GM12892 (cell line): ENCODE measurements at places on chromosomes 7 and 10.

DNA sequence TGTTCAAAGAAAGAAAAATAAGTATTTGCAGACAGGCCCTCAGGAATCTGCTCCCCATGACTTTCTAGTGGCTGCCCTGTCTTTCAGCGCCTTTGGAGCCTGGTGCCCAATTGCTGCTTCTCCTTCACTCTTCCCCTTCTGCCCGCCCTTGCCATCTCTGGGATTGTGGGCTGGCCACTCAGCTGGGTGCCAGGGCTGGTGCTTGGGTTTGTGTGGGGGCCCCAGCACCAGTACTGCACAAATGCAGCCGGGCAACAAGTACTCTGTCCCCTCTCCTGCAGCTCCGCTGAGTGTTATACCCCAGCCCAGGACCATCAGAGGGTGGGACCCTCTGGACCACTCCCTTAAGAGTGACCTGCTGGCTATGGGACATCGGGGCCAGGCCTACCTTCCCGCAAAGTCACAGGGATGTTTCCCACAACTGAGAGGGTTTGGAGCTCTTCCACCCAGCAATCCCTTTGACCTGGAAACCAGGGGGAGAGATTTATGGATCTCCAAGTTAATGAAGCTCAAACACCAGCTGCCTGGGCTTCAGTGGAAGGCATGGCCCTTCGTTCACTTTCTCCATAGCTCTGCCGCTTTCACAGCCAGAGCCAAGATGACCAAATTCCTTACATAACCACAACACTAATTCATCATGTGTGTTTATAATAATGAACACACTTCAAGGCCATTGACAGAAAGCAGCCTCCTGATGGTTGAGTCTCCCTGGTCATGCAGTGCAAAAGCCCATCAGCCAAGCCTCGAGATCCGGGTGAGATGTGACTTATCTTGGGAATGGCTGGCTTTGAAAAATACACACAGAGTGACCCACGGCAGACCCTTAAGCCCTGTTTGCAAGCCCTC is 313.9 kb upstream of the ZNF32 start:
- DNase-seq = no peak

GRCh38 chr7:46663025-46663424 is 742.0 kb upstream of the IGFBP3 start:
- DNase-seq = no peak

GRCh38 chr10:22713853-22714478 is 412 bp downstream of the PIP4K2A start:
- DNase-seq = no peak

DNA sequence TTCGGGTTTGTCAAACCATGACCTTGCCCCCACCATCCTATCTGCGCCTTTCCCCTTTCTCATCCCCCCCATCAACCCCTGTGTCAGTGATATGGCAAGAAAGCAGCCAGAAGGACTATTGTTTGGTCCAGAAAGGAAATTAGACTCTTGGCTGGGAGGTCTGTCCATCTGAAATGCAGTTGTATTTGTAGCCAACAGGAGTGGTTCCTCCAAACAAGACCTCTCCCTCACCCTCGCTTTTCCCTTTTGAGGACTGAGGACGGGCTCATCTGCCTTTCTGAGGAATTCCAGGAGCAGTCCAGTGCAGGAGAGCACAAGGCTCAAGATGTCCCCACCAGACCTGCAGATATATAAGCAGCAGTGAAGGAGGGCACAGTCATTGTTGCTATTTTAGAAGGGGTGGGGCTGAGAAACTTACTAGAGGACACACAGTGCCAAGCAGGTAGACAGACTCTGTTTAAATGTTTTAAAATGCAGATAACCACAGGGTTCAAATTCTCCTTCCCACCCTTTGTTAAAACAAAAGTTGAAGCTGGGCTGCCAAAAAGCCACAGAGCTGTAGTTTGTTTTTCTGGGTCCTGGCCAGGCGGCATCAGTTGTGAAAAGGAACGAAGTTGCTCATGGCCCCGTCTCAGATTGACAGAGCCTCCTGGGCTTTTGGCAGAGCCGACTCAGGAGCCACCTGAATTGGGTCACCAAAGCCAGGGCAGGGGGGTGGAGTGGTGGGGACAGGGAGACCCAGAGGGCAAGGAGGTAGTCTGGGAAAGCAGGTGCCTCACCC is 37.3 kb downstream of the CYP17A1 start:
- no peak for DNase-seq

GRCh38 chr7:44194562-44195145 is 5.4 kb upstream of the GCK start:
- no peak for DNase-seq

DNA sequence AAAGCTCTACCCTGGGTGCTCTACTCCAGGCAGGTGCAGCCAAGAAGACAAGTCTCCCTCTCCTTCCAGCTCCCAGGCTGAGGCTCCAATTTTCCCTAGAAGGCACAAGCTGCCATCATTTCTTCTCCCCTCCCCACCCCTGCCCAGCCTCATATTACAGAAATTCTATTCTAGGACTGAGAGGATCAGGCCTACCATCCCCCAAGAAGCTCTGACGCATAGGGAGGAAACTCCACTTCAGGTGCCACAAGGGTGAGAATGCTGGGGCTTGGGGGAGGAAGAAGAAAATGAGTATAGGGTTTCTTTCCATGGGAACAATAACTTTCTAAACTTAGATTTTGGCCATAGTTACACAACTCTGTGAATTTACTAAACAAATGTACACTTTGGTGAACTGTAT is 35.3 kb downstream of the FEZF1 start:
- no peak for DNase-seq

DNA sequence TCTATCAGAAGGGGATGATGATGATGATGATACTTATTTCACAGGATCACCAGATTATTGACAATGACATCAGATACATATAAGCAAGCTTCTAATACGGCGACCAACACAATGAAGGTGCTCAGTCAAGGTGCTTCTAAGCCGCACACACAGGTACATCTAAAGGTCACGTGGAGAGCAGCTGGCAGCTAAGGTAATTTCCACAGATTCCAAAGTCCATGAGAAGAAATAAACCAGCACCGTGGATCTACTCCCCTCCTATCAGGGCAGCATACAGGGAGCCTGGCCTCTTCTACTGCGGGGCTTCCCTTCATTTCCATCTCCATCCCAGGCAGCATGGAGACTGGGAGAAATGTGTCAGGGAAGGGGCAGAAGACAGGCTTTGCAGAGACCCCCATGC is 37.5 kb downstream of the DENND11 start:
- no peak for DNase-seq

DNA sequence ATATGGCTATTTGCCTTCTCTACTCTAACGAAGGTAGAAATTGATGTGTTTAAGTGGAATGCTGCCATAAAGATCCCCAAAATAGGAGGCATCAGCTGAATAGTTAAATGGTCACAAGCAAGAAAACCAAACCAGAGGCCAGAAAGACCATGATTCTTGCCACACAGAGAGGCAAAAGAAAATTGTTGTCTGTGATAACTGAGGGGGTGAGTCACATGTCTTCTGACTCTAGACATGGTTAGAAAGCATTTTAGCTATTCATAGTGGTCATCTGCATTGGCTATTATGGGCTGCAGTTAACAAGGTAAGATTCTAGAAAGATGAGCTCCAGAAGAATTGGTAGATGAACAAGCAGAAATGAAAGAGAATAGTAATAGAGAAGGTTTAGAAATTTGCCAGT is 361.4 kb upstream of the NPSR1 start:
- DNase-seq = no peak

DNA sequence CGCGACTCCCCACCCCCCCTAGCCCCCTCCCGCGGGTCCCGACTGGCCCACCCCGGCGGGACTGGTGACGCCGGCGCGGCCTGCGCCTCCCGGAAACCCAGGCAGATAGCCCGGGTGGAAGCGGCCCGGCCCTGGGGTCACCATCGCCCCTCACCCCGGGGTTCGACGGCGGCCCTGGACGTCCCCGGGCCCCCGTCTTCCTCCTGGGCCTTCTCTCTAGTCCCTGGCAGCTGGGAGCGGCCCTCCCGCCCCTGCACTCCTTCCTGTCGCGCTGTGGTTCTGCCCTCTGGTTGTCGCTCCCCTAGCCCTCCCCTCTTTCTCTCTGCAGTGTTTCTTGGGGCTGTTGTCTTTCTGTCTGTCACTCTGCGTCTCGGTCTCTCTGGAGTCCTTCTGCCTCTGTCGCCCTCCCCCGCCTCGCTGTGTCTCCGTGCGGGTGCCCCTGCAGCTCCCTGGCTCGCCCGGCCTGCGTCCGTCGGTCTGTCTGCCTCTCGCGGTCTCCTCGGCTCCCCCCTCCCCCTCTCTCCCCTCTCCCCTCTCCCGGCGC is 90.5 kb upstream of the PAX2 start:
- no peak for DNase-seq

GRCh38 chr7:64890761-64891362 is 12.2 kb upstream of the ZNF273 start:
- peak; percentile 0 for DNase-seq

GRCh38 chr7:98278408-98278807 is 3.1 kb upstream of the BRI3 start:
- no peak for DNase-seq

DNA sequence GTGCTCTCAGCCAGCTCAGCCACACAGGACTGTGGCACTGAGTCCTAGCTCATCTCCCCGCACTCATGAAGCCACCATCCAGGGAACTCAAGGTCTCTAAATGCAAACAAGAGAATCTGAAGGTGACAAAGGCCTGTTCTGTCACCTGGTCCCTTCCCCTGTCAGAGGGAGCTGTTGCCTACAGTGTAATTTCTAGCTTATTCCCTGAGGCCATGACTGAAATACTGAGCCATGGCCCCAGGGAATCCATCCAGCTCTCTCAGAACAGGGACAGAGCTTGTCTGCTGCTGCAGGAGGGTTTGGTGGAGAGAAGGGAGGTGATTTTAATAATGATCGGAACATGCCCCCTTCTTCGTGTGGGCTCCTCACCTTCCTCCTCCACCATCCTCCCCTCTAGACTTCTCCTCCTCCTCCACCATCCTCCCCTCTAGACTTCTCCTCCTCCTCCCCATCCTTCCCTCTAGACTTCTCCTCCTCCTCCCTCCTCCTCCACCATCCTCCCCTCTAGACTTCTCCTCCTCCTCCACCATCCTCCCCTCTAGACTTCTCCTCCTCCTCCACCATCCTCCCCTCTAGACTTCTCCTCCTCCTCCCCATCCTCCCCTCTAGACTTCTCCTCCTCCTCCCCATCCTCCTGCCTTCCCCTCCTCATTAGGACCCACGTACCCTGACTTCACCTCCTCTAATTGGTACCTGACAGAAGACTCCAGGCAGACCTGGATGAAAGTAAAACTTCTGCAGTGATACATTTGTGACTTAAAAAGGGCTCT is 338.0 kb upstream of the MKI67 start:
- no peak for DNase-seq

- DNase-seq = no peak
These were observed 72.1 kb downstream of the HTR7 start for GRCh38 chr10:90785782-90786181.

DNA sequence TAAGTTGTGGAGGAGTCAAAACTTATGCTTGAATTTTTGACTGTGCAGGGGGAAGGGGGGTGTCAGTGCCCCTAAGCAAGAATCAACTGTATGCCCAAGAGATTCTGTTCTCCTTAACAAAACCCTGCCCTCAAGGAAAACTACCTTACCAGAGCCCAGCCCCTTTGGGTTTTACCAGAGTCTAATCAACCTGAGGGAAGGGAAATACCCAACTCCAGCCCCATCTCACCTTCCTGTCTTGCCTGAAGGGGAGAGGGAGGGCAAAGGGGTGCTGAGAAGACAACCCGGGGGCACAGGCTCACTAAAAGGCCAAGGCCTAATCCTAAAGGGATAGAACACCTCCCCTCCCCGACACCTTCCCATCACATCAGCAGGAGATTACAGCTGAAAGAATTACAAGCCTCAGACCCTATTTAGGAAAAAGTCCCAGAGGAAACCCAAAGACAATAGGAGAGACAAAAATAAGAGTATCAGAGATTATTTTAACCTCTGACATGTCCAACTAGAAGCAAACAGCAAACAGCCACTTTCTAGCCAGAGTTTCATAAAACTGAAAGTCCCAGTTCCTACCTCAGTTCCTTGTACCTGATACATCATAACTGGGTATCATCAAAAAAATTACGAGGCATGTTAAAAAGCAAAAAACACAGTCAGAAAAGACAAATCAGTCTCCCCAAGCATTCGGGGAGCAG is 26.8 kb upstream of the C7orf33 start:
- DNase-seq = no peak

GRCh38 chr7:112995059-112995824 is 91.4 kb downstream of the GPR85 start:
- DNase-seq = no peak

GRCh38 chr10:52424341-52424740 is 110.3 kb downstream of the DKK1 start:
- no peak for DNase-seq

- no peak for DNase-seq
These were observed 35.8 kb upstream of the DNAAF5 start for GRCh38 chr7:690478-691360.

GRCh38 chr10:118153287-118153686 is 106.5 kb upstream of the RAB11FIP2 start:
- no peak for DNase-seq

GRCh38 chr10:43322769-43323168 is 48.7 kb upstream of the FXYD4 start:
- peak; percentile 43 for DNase-seq

DNA sequence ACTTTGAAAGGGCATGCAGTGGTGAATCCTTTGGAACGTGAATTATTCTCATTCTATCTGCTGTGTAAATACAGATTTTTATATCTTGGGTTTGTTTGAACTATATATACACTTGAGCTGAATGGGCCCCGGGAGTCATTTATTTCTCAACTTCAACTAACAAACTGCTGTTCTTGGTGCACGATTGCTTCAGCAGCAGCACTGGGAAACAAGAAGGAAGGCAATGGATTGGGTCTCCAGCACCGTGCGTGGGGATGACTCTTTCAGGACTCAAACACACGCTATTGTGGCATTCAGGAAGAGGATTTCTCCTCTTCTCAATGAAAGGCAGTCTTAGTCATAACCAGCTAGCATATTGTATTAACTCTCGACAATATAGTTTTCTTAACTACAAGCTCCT is 226.0 kb upstream of the NFE2L3 start:
- no peak for DNase-seq

DNA sequence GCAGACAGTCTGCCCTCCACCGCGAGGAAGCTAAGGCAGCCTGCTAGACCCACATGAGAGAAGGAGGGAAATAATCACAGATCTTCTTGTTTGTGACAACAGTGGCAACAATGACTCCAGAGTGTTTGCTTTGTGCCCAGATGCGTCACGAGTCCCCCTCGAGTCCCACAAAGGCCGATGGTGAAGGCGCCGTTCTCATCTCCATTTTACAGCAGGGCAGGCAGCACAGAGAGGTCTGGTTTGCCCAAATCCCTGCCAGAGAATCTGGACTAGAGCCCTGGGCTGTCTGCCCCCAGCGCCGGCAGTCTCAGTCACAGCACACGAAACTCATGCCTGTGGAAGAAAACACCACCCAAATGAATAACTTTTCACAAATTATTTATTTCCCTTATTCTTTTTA is 38.1 kb downstream of the KIAA1549 start:
- no peak for DNase-seq

- DNase-seq = no peak
These were observed 81.1 kb downstream of the MYO3A start for GRCh38 chr10:26015092-26015491.
